ENCODE measurements at places on chromosomes 13 and 19.

- no peak for DNase-seq
These were observed 1624.7 kb downstream of the PCDH9 start for GRCh38 chr13:65605396-65605795.

GRCh38 chr13:20808874-20809273 lies 35.1 kb upstream of the EEF1AKMT1 start:
- DNase-seq: no peak

GRCh38 chr13:114017028-114017630 lies 43.3 kb upstream of the C13orf46 start:
- DNase-seq: peak; percentile 59

DNA sequence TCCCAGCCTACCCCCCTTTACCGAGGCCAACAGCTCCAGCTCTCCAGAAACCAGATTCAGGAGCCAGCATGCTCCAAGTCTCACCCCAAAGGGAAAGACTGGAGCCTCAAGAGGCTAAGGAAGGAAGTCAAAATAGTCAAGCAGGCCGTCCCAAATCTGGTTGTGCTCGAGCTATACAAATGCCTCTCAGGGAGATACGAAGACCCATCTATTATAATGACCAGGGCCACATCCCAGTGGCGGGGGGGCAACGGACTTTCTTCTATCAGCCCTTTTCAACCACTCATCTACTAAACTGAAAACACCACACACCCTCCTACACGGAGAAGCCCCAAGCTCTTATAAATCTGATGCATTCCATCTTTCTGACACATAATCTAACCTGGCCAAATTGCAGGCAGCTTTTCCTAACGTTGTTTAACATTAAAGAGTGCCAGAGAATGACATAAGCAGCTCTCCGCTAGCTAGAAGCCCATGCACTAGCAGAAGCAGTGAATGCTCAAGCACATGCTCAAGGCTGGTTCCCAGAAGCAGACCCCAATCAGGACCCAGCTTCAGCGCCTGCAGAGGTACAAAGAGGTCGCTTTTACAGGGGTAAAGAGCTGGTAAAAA lies 104.6 kb upstream of the ZNF98 start:
- no peak for DNase-seq

DNA sequence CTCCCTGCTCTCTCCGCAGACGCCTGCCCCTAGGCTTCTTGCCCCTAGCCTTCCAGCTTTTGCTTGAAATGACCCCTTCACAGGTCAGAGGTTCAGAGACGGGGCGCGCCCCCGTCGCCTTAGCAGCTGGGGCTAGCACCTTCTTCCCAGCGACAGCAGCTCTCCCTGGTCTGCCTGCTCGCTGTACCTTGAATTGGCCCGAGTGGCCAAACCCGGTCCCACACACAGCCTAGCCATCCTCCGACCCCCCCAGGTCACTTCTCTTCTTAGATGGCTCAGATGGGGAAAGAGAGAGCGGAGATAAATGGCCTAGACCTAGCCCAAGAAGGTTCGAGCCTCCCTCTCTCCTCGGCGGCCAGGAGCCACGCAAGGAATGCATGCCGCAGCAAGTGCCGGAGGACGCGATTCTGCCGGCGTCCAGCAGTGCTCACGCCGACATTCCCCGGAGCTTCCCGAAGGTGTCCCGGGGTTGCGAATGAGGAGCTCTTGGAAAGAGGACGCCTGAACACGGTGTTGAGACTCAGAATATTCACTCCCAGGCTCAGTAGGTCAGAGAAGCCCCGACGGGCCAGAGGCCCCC lies 1.3 kb downstream of the CDX2 start:
- DNase-seq: no peak

GRCh38 chr19:54062643-54063042 lies 1.1 kb downstream of the VSTM1 start:
- no peak for DNase-seq

DNA sequence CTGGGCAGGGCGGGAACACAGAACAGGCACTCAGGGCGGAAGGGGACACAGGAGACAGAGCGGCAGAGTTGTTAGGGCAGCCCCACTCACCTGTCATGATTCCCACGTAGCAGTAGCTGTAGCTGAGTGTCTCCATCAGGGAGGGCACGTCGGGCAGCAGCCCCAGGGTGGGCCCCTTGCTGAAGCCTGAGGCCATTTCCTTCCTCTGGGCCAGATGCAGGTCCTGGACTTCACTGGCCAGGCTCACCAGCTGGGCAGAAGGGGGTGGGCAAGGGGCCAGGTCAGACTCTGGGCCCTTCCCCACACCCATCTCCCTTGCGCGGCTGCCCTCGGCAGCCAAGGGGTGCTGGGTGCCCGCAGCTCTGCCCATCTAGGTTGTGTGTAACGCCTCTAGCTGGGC lies 5.9 kb downstream of the MBOAT7 start:
- no peak for DNase-seq

All from AG08396 (cell line).